ENCODE measurements at places on chromosomes 3 and 15. TPM values are rescaled to one million over a fixed set of nuclear protein-coding genes. Genes with fewer than 3 reads are reported as not detected.

Gene RPL35A
- 947 TPM for total RNA-seq

Gene RBMS3
- total RNA-seq, result 1.2 TPM

Gene CLDN18
- not detected for total RNA-seq

Gene LEKR1
- total RNA-seq, result 0.49 TPM

Gene TMC3
- total RNA-seq, result not detected

Gene ANKRD63
- 0.20 TPM for total RNA-seq

Gene CLEC3B
- not detected for total RNA-seq

Gene ZKSCAN7
- total RNA-seq, result not detected

Gene RASA2
- total RNA-seq, result 9.2 TPM

Gene GPR156
- total RNA-seq, result 0.46 TPM

Gene SCN11A
- total RNA-seq, result not detected

Gene STRIT1
- not detected for total RNA-seq

Gene CCR2
- not detected for total RNA-seq

Gene GUCA1C
- total RNA-seq, result not detected

Gene SEMA3F
- total RNA-seq, result 22.0 TPM

Gene PARL
- total RNA-seq, result 67.7 TPM

Gene IL17RE
- total RNA-seq, result 1.6 TPM

Gene SH2D7
- not detected for total RNA-seq

Gene BLM
- total RNA-seq, result 14.7 TPM

Gene PRR23A
- total RNA-seq, result not detected

Gene PSMA4
- total RNA-seq, result 370 TPM

Gene SLC7A14
- total RNA-seq, result not detected

Gene XPC
- total RNA-seq, result 29.0 TPM

Gene RNU5B-1
- total RNA-seq, result not detected

Gene BFSP2
- total RNA-seq, result not detected

Gene CORO2B
- total RNA-seq, result 2.9 TPM

Gene KBTBD13
- total RNA-seq, result not detected

Gene HRH1
- total RNA-seq, result 6.1 TPM

Gene PRRT3
- total RNA-seq, result 1.2 TPM

Gene VGLL3
- 16.1 TPM for total RNA-seq

Gene SERPINI2
- not detected for total RNA-seq

Gene SLC9C1
- not detected for total RNA-seq

Gene CACNA2D3
- total RNA-seq, result 0.19 TPM

Gene CHRM5
- total RNA-seq, result not detected

Gene PCCB
- 29.1 TPM for total RNA-seq

Gene TM4SF4
- 35.9 TPM for total RNA-seq

Gene IL17RB
- total RNA-seq, result 0.88 TPM

Gene GOLGA8J
- not detected for total RNA-seq

Gene FAM81A
- 13.1 TPM for total RNA-seq

Gene SMCO1
- total RNA-seq, result not detected

Gene GOLGA6L7
- total RNA-seq, result not detected

Gene GOLGA8M
- total RNA-seq, result not detected

Gene SIDT1
- total RNA-seq, result 0.52 TPM

Gene EIF4G1
- 296 TPM for total RNA-seq

Gene LYZL4
- total RNA-seq, result not detected

Gene CDHR4
- total RNA-seq, result 0.24 TPM

Gene MITF
- total RNA-seq, result 10.2 TPM

Gene FYTTD1
- 25.0 TPM for total RNA-seq

Gene LRRC34
- not detected for total RNA-seq

Gene TMEM212
- not detected for total RNA-seq

Gene CPNE4
- 4.8 TPM for total RNA-seq

Gene MAN2A2
- 17.5 TPM for total RNA-seq

Data from A549 treated with dexamethasone at 1 μM for 4 hours (cell line).